Foreskin fibroblast (primary cell): ENCODE measurements at places on chromosomes 3 and 15.

DNA sequence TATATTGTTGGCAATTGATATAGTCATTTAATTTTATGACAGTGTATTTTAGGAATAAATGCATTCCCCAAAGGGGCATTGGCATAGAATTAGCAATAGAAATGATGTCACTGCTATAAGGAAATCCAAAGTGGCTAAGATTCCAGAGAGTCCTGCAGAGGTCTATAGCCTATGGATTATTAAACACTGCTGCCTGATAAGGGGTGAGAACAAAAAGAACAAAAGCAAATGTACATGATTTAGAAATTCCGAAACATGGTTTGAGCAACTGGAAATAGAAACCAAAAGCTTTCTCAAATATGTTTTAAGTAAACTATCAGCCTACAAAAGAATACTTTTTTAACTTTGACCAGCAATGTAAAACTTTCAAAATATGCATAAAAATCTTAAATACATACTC is 280.1 kb upstream of the RASGRP1 start:
- peak; percentile 25 for DNase-seq

GRCh38 chr3:140180603-140181002 is 245.6 kb downstream of the CLSTN2 start:
- DNase-seq = no peak

DNA sequence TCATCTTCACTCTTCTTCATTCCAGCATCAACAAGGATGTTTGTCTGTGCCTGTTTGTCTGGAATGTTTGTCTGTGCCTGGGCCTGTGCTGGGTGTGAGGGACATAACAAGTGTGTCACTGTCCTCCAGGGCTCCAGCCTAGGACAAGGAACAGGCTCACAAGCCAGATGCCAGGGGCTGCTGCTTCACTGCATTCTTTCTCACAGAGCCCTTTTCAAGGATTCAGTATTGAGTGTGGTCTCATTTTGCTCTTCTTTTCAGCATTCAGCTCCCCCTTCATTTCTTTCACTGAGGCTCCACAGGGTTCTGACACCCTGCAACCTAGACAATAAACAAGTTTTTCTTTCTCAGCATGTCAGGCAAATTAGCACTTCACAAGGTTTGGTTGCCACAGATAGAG is 43.6 kb upstream of the KY start:
- DNase-seq = no peak

DNA sequence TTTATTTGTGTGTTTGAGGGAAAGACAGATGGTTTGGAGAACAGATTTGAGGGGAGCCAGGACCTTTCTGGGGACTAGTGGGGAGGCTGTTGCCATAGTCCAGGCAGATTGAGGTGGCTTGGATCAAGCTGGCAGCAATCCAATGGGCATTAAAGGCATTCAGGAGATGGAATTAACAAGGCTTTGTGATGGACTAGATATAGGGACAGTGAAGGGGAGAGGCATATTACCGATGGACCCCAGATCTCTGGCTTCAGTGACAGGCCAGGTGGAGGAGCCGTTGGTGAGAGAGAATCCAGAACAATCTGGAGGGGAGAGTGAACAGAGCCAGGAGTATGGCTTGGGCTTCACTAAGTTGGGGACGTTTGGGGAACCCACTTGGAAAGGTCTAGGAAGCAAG is 124.8 kb downstream of the EEFSEC start:
- no peak for DNase-seq
